Amygdala (tissue), 56 donors: ENCODE measurements at places on chromosomes 7 and 10.

DNA sequence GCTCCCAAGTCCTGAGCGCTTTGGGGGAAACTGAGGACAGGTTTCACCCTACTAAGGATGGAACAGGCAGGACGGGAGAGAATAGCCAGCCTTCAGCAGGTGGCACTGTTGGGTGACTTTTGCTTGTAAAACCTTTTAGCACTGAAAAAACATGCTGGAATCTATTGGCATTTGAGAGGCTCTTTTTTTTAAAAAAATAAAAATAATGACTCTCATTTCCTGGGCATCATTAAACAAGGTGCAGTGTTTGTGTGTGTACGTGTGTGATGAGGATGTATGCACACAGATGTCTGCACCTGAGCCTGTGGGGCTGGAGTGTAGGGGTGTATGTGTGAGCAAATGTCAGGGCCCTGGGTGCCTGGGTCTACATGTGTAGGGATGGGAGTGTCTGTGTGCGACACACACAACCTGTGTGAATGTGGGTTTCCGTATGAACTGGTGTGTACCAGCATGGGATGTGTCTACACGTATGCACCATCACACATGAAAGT, 177.9 kb downstream of the RPS24 start:
- DNase-seq: no peak

- DNase-seq: peak; percentile 31
Measured at GRCh38 chr10:13717936-13718772, 131.4 kb downstream of the PRPF18 start.

DNA sequence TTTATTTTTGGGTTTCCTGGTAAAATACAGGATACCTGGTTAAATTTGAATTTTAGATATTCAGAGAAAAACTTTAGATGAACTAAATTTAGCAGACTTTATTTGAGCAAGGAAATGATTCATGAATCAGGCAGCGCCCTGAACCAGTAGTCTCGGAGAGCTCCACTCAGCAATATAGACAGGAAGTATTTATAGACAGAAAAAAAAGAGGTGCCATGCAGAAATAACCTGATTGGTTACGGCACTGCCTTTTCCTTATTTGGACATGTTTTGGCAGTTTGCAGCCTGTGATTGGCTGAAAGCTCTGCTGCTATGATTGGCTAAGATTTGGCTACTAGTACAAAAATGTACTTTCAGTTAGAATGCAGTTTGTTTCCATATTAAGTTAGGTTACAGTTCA, 198.3 kb upstream of the DKK1 start:
- DNase-seq: no peak

DNA sequence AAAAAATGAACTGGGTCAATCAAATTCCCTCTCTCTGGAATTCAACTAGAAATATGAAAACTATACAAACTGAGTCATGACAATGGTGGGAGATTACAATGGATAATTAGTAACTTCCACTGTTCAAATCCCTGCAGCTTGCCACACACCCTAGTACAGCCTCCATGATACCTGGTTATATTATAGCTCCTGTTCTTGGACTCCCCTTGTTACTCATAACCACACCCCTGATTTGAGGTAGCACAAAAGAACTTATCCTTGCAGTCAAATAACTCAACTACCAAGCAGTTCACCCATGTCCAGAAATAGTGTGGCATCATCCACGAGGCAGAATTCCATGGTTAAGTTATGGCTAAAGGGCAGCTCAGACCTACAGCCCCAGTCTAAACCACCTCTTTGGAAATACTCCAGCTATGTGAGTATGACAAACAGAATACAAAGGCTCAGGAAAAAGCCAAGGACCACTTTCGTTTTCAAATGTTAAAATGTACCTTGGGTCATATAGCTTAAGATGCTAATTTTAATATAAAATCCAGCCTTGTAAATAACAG, 164.7 kb downstream of the CPEB3 start:
- DNase-seq: no peak

DNA sequence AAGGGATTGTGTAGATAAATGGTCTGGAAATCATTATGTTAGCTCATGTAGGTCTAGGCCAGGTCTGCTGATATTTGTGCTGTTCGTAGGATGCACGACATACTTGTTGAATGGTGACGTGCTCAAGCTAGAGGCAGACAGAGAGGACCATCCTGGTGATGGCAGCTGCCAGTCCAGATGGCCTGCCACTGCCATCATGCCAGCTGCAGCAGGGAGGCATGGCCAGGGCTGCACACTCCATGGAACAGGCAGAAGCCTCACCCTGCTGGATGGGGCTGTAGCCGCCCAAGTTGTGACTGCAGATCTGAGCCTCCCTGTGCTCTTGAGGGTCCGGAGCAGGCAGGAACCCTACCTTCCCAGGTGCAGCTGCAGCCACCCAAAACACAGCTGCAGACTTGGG, 80.3 kb downstream of the SPDYE5 start:
- no peak for DNase-seq

DNA sequence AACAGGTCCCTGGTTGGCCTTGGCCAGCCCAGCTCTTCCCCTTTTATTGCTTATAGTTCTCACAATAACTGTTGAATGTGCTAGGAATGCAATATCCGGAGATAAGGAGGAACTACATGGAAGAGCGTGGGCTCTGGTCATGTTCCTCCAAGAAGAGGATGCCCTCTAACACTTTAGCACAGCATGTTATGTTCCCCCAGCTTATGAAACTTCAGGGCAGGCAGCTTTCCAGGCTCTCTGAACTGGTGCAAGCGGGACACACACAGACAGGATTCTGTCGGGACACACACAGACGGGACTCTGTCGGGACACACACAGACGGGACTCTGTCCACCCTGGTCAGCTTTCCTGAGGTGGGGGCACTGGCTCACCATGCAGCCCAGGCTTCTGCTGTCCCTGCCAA, 141.6 kb downstream of the PKD1L1 start:
- no peak for DNase-seq

DNA sequence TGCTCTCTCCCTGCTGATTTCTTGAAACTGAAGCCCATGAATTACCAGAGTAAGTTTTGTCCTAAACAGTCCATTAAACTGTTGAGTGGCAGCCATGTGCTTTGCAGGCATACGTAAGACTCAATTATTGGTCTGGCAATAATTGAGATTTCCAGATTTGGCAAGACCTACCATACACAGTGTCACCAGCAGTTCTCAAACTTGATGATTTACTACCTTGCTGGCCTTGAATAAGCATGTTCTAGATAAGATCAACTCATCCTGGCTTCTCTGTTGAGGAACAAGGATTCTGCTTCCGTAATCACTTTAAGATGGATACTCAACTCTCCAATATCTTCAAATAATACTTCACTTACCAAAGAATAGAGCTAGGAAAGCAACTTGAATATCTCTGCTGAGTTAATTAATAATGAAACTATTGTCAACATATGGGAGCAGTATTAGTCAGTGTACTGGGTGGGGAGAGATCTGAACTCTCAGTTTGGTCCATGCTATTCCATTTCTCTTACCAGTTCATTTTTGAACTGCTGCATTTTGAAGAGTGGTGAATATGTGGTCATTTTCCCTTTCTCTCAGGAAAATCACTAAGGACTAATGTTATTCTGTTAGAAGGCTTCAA, 181.4 kb downstream of the IPMK start:
- no peak for DNase-seq

- DNase-seq: no peak
Measured at GRCh38 chr10:4535521-4535920, 290.5 kb upstream of the AKR1E2 start.

- DNase-seq: no peak
Measured at GRCh38 chr10:47049906-47050305, 138.7 kb downstream of the PTPN20 start.

GRCh38 chr7:66265566-66265965, 60.4 kb downstream of the TPST1 start:
- DNase-seq: no peak

- DNase-seq: no peak
Measured at GRCh38 chr7:83599131-83599530, 49.8 kb downstream of the SEMA3E start.

DNA sequence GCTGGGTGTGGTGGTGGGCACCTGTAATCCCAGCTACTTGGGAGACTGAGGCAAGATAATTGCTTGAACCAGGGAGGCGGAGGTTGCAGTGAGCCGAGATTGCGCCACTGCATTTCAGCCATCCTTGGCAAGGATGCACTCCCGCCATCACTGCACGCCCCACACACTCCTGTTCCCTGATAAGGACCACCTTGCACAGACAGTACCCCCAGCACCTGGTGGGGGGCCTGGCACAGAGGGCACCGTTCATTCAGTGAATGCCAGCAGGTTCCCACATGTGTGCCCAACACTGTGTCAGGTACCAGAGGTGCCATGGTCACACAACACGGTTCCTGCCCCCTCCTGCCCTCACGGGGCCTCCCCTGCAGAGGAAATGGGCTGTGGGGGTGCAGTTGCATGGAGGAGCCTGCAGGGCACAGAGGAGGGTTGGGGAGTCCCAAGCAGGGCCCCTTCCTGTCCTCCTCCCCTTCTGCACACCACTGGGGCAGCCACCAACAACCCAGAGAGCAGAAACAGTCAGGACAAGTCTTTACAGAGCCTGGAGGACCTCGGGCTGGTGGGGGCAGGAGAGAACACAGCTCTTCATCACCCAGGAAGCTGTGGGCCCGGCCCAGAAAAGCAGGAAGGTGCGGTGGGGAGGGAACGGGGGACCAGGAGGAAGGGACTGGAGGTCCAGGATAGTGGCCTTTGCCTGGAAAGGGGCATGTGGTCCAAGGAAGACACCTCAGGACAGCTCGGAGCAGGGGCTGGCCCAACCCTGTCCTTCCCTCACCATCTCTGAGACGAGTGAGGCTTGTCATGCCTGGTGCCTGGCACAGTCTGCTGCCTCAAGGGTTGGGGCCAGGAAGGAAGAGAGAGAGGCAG, 7.1 kb downstream of the CRYGN start:
- DNase-seq: no peak

DNA sequence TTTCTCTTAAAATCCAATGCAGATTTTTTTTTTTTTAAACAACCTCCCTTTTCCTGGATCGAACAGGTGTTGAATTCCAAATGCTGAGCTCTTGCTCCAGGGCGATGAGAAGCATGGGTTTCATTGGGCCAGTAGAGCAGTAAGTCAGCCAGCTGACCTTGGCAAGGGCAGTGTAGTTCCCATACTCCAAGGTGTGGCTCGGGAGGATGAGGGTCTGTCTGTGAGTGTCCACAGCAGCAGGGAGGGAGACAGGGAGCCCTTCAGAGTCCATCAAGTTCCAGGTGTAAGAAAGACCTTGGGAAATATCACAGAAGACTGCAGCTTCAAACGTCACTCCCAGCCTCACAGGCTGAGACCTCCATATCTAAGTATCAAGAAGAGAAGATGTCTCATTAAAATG, 50.4 kb downstream of the PKD1L1 start:
- no peak for DNase-seq

DNA sequence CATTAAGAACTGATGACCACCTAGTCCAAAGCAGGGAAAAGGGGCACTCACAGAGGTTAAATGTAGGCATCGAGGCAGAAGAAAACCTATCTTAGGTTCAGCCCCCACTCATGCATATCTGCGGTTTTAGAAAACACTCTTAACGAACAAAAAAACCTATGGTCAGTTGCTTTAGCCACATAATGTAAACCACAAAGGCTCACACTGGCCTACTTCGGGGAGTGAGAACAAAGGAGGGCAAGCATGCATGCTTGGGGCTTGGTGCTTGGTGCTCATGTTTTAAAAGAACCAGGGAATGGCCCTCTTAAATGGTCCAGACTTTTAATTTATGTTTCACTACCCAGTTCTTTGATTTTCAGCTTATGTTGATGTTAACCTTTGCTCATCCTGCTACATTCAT, 14.2 kb downstream of the INSYN2A start:
- DNase-seq: no peak

- DNase-seq: no peak
Measured at GRCh38 chr7:3033136-3033535, 10.5 kb downstream of the CARD11 start.

GRCh38 chr7:43071604-43072003, 40.8 kb upstream of the HECW1 start:
- DNase-seq: no peak
